ENCODE measurements at places on chromosomes 1 and 21. TPM values are rescaled to one million over a fixed set of nuclear protein-coding genes. Genes with fewer than 3 reads are reported as not detected.

GRCh38 chr1:43764581-43764980 is 57.2 kb downstream of the ST3GAL3 start:
- DNase-seq, result peak; percentile 88

DNA sequence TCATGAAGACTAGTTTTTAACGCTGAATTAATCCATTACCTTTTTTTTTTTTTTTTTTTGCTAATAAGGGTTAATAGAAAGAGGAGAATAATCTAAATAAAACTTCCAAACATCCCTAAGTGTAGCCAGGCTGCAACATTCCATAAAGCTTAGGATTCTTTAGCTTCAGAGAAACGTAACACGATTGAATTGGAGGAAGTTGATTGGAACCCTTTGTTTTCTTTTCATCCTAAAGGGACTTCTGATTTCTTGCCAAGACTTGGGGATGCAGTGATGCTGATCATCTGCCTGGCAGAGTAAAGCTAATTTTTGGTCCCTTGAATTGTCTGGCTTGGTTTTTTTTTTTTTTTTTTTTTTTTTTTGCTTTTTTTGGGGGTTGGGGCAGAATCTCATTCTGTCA is 142.9 kb downstream of the VPS13D start:
- no peak for DNase-seq

- no peak for DNase-seq
Observed at GRCh38 chr1:201026836-201027235, 3.3 kb upstream of the KIF21B start.

Gene DNAJC28
- 2.8 TPM for total RNA-seq

DNA sequence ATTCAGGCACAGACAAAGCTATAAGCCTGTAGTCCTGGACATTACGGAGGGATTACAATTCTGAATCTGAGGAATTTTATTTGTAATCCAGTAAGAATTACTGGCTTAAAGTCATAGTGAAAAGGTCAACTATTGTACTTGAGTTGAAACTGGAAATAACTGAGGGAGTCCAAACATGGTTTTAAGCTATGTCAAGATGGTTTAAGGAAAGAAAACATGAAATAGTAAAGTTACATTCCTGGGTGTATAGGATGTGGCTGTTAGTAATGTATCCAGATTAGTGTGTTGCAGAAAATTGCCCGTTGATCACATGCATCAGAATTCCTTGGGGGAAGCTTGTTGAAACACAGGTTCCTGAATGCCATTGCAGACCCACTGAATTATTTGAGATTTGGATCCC is 124.8 kb upstream of the GORAB start:
- no peak for DNase-seq

DNA sequence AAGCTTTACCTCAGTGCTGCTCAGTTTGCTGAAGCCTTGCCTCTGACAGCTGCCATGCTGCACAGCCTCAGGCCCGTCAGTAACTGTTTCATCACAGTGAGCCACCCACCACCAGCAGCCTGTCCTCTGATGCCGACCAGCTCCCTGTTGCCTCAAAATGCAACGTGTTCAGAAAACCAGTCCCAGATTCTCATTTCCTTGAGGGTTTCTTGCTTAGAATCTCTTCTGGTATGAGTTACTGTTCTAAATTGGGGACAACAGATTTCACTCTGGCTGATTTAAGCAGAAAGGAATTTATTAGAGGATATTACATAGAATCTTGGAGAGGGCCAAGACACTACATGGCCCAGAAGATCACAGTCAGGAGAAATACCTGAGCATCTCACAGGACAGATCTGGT is 11.0 kb downstream of the UBL4B start:
- no peak for DNase-seq

DNA sequence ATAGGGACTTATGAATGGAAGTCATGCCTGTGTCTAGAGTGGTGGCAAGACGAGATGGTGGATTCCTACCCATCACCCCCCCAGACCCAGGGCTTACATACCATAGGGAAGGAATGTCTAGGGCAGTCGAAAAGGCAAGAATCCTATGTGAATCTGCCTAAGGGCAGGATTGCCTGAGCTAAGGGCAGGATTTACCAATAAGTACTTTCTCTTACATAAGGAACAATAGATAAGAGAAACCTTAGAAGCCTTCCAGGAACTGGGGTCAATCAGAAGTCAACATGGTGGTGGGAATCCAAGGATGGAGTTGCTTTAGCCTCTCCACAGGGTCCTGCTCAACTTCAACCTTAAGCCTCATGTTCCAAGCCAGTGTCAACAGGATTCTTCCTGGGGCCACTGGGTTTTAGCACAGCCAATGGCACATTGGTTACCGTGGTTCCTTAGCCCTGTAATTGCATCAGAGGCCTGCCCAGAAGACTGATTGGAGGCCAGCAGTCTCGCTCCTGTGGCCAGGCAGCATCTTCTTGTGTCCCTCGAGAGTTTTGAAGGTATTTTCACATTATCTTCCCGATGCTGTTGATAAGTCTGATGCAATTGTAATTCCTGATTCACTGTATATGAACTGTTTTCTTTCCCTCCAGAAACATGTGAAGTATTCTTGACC is 20.7 kb downstream of the BACE2 start:
- no peak for DNase-seq

GRCh38 chr1:119367432-119368124 is 1.0 kb upstream of the HAO2 start:
- peak; percentile 79 for DNase-seq

DNA sequence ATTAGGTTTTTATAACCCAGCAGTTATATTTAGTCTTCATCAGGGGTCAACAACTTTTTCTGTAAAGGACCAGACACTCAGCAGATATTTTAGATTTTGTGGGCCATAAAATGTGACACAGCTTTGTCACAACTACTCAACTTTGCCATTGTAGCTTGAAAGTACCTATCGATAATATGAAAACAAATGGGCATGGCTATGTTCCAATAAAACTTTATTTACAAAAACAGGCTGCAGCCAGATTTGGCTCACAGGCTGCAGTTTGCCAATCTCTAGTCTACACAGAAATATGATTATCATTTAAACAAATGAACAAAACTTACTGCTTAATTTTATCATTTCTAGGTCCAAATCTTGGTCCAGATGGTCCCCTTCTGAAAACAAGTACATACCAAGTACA is 23.0 kb downstream of the VAMP4 start:
- DNase-seq, result no peak

Gene AMPD1
- 31.1 TPM for total RNA-seq

GRCh38 chr1:212410231-212410820 is 4.4 kb downstream of the PACC1 start:
- DNase-seq, result no peak

Gene GSTM3
- total RNA-seq, result 48.0 TPM

DNA sequence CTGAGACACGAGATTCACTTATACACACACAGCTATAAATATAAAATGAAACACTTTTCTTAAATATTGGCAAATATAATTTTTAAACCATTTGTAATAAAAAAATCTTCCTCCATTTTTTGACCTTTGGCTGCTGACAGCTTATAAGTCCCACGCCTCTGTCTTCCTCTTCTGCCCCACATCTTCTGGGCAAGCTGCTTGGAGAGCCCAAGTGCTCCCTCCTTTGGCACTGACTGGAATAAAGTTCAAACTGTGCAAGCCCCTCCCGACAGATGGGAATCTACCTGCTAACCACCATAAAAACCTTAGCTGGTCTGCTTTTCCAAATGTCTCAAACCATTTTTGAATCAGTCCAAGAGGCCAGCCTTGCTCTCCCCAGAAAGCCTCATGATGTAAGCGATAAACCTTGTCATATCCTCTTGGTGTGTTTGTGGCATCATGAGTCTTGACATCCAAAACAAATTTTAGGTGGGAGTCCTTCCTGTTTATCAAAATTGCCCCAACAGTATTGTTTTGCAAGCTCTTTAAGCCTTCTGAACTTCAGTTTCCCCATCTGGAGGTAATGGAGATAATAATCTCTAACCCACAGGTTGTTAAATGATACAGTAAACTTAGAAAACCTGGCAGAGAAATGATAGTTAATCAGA is 99.8 kb downstream of the SNX7 start:
- DNase-seq, result no peak

- no peak for DNase-seq
Observed at GRCh38 chr1:36084497-36085115, 712 bp downstream of the TEKT2 start.

Gene EVI5
- total RNA-seq, result 34.4 TPM

Gene SHISA4
- total RNA-seq, result 40.5 TPM

- no peak for DNase-seq
Observed at GRCh38 chr1:244237445-244237844, 186.4 kb downstream of the ZBTB18 start.

DNA sequence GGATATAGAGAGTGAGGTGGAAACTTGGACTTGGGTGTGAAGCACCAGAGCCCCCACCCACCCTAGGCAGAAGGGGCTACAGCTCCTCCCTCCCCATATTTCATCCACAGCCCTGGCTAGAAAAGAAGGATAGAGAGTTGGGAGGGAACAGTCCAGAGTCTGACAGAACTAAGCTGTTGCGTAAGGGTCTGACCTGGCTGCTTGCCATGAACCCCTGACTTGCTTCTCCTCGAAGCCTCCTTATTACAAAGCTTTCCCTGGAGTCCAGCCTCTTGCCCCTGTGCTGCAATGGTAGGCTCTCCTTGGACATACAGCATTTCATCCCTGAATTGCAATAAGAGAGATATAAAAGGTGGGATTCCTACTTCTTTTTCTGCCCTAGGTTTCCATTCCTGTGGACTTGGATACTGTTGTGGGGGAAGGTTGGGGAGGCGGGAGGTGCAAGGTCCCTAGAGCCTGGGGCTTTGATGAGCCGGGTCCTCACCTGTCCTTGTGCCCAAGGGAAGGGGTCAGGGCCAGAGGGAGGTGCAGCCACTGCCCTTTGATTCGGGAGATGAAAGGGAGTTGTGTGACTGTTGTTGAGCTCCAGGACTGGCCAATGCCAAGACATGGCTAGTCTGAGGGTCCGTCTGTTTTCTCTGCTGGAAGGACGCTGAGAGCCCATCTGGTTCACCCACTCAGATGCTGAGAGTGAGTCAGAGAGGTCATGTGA is 2.7 kb downstream of the RHBG start:
- no peak for DNase-seq

Gene LINGO4
- 0.41 TPM for total RNA-seq

Gene NAV1
- 17.3 TPM for total RNA-seq

Gene SOX13
- total RNA-seq, result 31.3 TPM

- no peak for DNase-seq
Observed at GRCh38 chr1:94033849-94034248, 87.1 kb downstream of the ABCA4 start.

- DNase-seq, result no peak
Observed at GRCh38 chr1:189851806-189852367, 625.8 kb downstream of the BRINP3 start.

GRCh38 chr1:8097908-8098307 is 71.8 kb upstream of the ERRFI1 start:
- no peak for DNase-seq

DNA sequence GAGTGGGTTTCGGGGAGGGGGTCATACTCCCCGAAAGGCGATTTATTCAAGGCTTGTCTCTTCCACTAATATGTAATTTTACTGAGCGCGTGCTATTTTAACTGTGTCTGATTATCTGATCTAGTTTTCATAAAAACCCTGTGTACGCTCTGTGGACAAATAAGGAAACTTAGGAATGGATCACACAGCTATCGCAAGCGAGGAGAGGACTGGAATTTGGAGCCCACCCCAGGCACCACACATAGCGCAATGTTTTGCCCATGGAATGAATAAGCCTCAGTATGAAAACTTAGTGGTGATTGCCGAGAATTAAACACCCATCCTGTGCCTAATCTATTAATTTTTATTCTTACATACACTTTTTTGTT is 9.8 kb upstream of the RAB42 start:
- no peak for DNase-seq

GRCh38 chr1:51093581-51093980 is 8.4 kb upstream of the C1orf185 start:
- no peak for DNase-seq

DNA sequence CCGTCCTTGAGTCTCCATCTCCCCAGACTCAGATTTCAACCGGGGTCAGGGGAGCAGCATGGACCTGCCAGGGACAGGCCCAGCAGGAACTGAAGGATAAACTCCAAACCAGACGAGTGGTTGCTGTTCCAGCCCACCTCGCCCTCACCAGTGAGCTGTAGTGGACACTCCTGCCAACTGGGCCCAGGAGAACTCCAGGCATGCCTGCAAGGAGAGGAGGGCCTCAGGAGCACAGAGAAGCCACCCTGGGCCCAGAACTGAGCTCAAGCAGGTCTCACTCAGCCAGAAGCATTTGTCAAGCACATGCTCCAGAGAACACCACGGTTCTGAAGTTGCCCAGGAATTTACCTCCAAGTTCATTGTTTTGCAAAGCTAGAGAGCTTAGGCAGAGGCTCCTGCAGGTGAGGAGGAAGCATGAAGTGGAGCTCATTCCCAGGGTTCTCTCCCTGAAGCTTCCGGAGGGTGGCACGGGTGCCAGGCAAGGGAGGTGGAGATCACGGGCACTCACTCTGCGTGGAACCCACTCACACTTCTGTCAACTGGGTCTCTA is 61.0 kb downstream of the MATN1 start:
- no peak for DNase-seq

GRCh38 chr1:113870778-113871177 is 734 bp downstream of the PTPN22 start:
- DNase-seq, result no peak

Gene S100A8
- total RNA-seq, result 87.6 TPM

DNA sequence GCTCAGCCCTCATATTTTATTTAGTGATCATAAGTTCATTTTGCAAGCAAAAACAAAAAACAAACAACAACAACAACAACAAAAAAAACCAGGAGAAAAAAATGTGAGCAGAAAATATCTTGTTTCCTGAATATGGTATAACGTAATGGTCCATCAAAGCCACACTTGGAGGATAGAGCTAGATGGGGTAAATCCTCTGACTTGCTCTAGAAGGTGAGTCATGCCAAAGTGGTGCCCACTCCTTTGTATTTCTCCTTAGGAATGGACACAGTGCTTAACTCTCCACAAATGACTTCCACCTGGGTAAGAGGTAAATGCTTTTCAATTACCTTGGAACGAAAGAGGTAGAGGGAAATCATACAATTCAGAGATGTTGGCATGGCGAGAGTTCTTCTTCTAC is 20.6 kb downstream of the PROX1 start:
- no peak for DNase-seq

GRCh38 chr1:75426688-75427087 is 184.2 kb downstream of the SLC44A5 start:
- DNase-seq, result no peak

Gene CENPS
- total RNA-seq, result 9.5 TPM
